Stimulated activated effector memory CD8-positive, alpha-beta T cell treated with anti-CD3 and anti-CD28 coated beads, Interleukin-12 subunit alpha, Interleukin-12 subunit beta, amount 100 ng/mL, for 72 hours (primary cell): ENCODE measurements at places on chromosomes 3 and 15.

- DNase-seq = no peak
These were observed 48.6 kb upstream of the FLNB start for GRCh38 chr3:57959423-57960173.

- DNase-seq = peak; percentile 77
These were observed 533 bp upstream of the SMAD3 start for GRCh38 chr15:67064607-67065530.

- no peak for DNase-seq
These were observed 119.1 kb downstream of the OPA1 start for GRCh38 chr3:193711964-193712598.

DNA sequence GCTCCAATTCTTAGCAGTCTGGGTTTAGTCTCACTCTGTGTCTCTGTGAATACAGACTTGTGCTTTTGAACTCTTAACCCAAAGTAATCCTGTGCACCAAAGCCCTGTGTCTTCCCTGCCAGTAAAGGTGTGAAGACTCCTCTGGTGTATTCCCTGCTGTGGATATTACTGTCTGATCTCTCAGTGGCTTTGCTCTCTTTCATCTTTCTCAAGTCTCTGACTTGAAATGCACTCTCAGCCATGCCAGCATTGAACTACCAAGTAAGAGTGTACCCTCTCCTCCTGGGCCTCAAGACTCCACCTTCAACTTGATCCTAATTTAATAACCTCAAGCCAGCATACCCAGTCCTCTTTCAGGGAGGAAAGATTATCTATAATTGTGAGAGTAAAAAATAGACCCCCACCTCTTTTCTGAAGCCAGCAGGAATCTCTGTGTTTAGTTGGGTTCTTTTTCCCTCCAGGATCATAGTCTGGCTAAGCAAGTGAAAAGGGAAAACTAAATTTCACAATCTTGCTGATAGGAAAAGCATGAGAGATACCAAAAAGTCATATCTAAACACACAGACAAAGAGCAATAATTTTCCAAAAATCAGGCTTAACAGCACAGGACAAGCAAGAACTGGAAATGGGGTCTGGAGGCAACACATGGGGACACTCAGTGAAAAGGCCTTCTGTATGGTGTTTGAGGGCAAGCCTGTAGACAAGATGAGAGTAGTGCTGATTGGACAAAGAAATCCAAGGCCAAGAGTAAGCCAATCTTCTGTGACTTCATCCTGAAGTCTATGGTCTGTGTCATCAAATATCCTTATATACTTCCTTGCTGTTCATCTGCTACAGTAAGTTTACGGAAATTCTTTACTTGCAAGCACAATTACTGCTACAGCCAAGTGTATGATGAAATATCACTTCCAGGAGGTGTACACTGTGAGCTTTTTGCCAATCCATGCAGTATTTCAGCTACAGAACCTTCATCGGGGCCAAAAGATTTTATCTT, 296.1 kb upstream of the TGFBR2 start:
- DNase-seq = no peak
